ENCODE measurements at places on chromosomes 4 and X.

- DNase-seq, result no peak
Measured at GRCh38 chrX:20061855-20062254, 54.9 kb downstream of the MAP7D2 start.

DNA sequence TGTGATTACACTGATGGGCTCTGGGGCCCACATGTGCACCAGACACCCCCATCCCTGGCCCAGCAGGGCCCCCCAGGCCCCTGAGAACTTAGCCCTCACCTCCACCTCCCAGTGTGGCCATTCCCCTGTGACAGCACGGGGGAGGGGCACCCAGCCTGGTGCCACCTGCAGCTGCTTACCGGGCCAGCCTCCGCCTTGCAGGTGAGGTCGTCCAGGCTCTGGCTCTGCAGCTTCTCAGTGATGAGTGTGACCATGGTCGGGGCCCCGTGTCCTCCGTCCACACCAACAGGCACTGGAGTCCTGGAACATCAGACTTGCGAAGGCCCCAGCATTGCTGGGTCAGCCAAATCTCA lies 15.6 kb downstream of the FAM53A start:
- DNase-seq, result no peak

- DNase-seq, result no peak
Measured at GRCh38 chr4:66577922-66578321, 907.6 kb upstream of the EPHA5 start.

- no peak for DNase-seq
Measured at GRCh38 chr4:9964879-9965278, 56.4 kb downstream of the SLC2A9 start.

DNA sequence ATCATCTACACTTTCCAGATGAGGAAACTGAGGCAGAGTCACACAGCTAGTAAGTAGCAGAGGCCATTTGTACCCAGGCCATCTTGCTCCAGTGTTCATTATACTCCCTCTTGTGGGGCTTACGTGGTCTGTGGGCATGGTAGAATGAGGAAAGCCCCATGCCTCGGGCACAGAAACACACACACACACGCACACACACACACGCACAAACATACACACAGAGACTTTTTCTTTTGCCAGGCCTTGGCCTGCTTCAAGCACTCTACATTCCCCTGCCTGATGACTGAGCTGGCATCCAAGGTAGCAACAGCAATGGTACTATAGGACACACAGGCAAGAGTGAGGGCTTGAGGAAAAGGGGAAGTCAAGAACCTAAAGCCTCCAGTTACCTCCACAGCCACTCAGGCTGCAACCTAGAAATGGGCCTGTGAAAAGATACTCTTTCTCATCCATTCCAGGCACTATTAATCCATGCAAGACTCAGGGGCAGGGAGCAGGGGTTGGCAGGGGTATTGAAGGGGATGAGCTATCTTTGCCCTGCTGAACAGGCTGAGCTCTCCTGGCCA lies 43.6 kb downstream of the STARD8 start:
- DNase-seq, result no peak

DNA sequence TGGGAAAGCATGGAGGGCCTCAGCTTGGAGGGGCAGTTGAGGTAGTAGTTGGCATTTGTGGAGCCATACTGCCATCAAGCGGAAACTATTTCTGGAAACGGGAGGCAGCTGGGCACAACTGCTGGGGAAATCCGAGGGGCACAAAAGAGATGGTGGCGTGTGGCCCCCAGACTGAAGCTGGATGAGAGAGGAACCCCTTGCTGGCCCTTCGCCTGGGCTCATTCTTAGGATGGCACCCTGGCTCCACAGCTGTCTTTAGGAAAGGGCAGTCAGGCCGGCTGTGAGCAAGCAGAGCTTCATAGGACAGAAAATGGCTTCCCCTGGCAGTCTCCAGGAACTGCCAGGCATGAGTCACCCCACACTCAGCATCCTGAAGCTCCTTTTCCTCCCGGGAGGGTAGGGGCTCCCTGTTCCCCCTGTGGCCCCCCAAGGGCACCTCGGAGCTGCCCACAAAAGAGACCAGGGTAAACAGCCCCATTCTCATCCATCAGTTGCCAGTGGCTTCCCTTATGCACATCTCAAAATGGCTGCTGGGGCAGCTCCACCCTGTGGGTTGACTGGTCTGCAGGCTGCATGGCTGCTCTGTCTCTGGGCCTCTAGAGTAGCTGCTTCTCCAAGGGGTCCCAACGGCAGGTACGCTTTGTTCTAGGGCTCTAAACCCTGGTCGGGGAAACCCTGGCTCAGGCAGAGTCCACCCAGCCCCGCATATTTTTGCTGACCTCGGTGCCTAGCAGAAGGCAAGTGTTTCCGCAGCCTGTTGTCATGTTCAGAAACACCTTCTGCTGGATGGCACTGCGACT lies 64.7 kb downstream of the NBDY start:
- no peak for DNase-seq

DNA sequence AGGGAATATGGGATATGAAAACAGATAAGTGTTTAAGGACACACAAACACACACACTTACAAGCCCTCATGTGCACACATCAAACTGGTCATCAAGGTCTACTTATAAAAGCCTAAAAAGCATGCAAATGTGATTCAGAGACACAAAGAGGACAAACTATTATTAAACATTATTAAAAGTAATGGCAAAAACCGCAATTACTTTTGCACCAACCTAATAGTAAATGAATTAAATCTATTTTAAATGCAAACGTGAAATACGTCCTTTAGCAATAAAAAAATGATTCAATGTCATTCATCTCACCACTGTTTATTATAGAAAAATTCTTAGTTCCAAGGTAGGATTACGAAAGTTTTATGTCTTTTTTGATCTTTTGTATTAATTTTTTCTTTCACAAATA lies 91.1 kb upstream of the ARMCX2 start:
- DNase-seq, result no peak

- peak; percentile 4 for DNase-seq
Measured at GRCh38 chrX:267771-268261, 13.4 kb upstream of the PLCXD1 start.

GRCh38 chrX:21800344-21800770 lies 39.1 kb upstream of the MBTPS2 start:
- no peak for DNase-seq

DNA sequence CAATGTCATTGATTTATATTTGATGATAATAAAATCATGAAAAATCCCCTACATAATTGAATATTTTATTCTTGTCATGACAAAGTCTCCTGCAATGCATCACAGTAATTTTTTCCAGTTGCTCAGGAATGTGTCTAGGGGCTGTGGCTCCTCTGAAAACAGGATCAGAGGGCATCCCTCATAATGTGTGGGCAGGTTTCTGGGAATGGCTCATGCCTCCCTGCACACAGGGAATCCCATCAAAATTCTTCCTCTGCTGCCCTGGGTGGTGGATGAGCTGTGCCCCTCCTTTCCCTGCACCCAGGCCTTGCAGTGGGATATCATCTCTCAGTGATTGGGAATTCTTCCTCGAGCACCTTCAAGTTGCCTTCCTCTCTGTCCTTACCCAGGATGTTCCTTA lies 20.4 kb upstream of the PUDP start:
- DNase-seq, result no peak

GRCh38 chr4:52822972-52823701 lies 39.0 kb upstream of the RASL11B start:
- DNase-seq, result no peak

DNA sequence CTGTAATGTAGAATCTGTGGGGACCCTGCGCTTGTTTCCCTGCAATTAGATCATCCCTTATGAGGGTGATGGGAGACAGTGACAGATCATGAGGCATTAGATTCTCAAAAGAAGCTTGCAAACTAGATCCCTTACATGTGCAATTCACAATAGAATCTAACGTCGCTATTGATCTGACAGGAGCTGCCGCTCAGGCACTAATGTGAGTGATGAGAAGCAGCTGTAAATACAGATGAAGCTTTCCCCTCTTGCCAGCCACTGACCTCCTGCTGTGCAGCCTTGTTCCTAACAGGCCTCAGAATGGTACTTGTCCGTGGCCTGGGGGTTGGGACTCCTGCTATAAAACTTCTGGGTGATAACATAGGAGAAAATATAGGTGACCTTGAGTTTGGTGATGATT lies 1076.8 kb downstream of the PDHA2 start:
- peak; percentile 74 for DNase-seq

GRCh38 chr4:122992057-122992456 lies 69.7 kb upstream of the NUDT6 start:
- DNase-seq, result no peak

DNA sequence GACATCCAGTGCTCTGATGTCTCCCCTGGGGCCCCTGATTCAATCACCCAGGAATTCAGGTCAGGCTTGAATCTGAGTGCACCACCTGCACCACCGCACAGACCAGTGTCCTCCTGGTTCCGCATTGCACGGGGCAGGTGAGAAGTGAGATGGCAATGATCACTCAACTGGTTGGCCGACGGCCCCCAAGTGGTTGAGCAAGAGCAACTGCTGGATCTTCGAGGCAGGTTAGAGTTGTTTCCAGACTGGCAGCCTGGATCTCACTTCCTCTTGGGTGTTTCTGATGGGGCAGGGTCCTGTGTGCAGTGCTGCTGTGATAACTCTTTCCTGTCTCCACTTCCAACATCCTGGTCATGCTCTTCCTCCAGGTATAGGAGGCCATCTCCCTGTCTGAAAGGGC lies 50.4 kb downstream of the C4orf50 start:
- DNase-seq, result peak; percentile 21

- no peak for DNase-seq
Measured at GRCh38 chrX:132114607-132115006, 13.2 kb downstream of the FRMD7 start.

- DNase-seq, result no peak
Measured at GRCh38 chr4:159055833-159056232, 47.0 kb upstream of the RAPGEF2 start.

GRCh38 chr4:174228988-174229387 lies 54.5 kb downstream of the FBXO8 start:
- DNase-seq, result no peak

GRCh38 chr4:8374851-8375649 lies 65.5 kb downstream of the ACOX3 start:
- DNase-seq, result no peak

- DNase-seq, result peak; percentile 34
Measured at GRCh38 chrX:30141966-30142365, 73.4 kb upstream of the MAGEB2 start.

- DNase-seq, result no peak
Measured at GRCh38 chr4:166091912-166092510, 219.0 kb downstream of the TLL1 start.

DNA sequence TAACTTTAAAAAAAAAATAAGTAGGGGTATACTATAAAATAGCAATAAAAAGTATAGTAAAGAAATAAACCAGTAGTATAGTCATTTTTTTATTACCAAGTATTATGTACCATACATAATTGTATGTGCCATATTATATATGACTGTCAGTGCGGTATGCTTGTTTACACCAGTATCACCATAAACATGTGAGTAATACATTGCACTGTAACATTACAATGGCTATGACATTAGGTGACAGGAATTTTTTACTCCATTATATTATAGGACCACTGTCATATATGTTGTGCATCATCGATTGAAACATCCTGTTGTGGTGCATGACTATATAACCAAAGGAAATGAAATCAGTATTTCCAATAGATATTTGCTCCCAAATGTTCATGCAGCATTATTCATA lies 176.9 kb upstream of the ARHGAP24 start:
- no peak for DNase-seq

GRCh38 chr4:57219431-57219830 lies 109.2 kb upstream of the IGFBP7 start:
- DNase-seq, result no peak
